ENCODE measurements at places on chromosomes 1 and 21.

DNA sequence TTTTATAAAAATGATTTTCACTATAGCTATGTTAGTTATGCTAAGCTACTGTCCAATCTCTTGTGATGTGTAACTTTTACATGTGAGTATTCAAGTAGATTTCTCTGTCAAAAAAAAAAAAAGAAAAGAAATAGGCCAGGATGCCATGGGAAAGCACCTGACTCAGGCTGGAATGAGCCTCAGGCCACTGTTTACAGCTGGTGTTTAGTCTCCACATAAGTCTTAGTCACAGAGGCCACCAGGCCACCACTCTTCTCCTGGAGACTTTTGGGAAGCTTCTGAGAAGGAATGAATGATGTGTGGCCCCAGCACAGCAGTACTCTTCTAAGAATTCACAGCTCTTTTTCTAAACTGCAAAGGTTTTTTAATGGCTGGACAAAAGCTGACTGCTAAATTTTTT, 48.9 kb downstream of the CHML start:
- DNase-seq, result no peak

DNA sequence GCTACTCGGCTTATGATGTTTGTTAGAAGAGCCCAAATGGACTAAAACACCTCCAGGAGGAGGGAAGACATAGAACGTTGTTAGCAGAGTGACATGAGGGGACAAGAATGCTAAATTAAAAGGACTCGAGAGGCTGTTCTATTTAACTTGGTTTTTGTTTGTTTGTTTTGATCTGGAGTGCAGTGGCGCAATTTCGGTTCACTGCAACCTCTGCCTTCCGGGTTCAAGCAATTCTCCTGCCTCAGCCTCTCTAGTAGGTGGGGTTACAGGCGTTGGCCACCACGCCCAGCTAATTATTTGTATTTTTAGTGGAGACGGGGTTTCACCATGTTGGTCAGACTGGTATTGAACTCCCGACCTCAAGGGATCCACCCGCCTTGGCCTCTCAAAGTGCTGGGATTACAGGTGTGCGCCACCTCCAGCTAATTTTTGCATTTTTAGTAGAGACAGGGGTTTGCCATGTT, 5.1 kb upstream of the HNRNPU start:
- DNase-seq, result no peak

- DNase-seq, result no peak
Observed at GRCh38 chr21:44029460-44030087, 17.5 kb downstream of the TRAPPC10 start.

DNA sequence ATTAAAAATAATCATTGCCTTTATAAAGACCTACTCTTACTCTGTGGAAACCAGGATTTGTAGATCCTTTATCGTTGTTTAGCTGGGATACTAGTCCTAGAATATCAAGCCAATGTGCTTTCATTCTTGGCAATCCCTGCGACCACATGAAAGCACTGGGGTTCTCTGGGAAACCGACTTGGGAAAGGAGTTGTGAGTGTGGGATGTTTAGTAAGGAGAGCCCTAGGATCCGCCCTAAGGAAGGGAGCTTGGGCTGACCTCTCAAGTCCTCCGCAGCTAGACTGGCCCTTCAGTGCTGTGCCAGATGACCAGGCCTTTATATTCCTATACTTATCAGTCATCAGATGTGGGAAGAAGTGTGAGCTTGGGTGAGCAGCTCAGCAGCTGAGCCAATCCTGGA, 5.2 kb upstream of the KRTAP19-8 start:
- DNase-seq, result no peak

GRCh38 chr21:41620982-41621381, 113.0 kb upstream of the TMPRSS2 start:
- no peak for DNase-seq

DNA sequence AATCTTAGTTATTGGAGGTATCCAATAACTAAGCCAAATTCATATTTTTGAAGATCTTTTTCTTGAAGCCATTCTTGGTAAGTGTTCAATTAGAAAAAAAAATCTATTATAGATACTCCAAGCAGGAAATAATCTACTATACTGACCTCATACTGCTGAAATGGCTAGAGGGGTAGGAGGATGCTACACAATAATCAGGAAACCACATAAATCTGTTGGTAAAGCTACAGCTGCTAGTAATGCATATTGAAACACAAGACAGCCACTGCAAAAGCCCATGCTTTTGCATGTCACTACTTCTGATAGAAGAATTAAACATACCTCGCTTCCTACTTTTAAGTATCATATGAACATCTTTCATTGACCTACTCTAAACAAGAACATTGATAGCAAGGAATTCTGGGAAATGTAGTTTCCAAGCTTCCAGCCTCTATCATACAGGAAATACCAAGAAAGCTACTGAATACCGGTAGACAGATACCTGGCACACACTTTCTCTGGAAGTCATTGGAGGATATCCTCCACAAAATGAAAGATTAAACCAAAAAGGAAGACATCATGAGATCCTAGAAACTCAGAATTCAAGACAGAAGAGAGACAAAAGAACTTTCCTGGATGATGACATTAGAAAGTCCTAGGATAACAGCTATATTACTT, 103.0 kb upstream of the VAV3 start:
- DNase-seq, result no peak

GRCh38 chr1:21651214-21652042, 17.7 kb downstream of the RAP1GAP start:
- no peak for DNase-seq

DNA sequence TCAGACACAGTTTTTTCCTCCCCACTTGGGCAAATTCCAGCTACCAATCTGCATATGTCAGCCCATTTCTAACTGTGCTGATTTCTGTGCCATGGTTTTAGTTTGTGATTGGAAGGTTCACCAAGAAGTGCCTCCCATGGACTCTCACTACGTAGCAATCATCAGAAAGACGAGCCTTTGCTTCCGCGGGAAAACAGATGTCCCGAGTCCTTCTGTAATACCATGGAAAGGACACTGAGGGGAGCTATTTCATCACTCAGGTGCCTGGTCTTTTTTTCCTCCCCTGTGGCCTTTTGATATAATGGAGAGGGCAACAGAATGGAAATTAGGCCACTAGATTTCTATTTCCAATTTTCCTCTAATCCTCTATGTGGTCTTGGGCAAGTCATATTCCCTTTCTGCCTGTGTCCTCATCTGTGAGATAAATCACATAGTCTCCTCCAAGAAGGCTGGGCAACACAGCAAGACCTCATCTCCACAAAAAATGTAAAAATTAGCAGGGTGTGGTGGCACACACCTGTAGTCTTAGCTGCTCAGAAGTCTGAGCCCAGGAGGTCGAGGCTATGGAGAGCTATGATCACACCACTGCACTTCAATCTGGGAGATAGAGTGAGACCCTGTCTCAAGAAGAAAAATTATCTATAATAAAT, 24.8 kb downstream of the LEMD1 start:
- no peak for DNase-seq

- DNase-seq, result no peak
Observed at GRCh38 chr1:47021070-47021469, 2.4 kb upstream of the CYP4X1 start.

- no peak for DNase-seq
Observed at GRCh38 chr1:64235181-64235580, 31.8 kb downstream of the UBE2U start.

DNA sequence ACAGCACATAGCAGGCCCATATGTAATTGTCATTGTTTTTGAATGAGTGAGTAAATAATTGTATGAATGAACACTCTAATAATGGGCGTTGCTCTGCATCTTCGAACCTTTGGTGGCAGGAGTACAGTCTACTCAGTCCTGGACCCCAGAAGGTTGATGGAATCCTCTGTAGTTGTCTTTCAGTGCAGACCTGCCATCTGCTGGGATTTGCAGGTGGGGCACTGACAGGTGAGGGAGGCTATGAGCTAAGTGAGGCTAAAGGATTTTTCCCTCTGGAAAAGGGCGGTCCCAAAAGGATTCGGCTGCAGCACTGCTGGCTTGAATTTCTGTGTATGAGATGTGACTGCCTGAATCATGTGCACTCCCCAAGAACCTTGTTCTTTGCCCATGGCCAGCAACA, 53.4 kb downstream of the PLXNA2 start:
- DNase-seq, result no peak

DNA sequence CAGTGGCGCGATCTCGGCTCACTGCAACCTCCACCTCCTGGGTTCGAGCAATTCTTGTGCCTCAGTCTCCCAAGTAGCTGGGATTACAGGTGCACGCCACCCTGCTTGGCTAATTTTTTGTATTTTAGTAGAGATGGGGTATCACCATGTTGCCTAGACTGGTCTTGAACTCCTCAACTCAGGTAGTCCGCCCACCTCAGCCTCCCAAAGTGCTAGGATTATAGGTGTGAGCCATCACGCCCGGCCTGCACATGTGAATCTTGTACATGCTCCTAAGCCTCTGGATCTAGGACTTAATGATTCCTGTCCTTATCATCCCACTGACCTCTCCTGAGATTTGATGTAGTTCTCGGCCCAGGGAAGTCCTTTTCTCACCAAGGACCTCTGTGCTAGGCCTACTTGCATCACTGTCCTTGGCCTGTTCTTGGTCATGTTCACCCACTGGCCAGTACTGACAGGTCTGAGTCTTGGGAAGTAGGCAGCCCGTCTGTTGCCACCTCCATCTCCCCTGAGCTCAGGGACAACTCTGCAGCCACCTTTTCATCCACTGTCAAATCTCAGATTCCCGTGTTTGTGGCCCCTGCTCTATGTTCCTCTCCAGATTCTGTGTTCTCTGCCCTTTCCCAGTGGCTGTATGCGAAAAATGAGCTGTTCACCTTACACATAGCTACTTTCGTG, 9.4 kb downstream of the HYI start:
- DNase-seq, result peak; percentile 31

DNA sequence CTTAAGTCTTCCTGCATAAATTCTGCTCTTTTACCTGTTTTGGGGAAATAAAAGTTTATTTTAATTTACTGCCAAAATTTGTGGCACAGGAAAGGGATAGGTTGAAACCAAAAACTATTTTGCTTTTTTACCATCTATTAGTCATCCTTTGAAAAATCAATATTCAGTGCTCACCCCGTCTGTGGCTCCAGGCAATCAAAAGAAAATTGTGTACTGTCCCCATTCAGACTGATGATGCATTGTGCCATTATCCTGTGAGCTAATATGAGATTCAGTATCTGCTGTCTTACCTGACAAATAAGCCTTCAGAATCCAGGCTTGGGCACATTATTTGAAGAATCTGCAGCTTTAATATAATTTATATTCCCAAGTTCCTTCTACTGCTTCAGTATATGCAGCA, 650.7 kb downstream of the KIF26B start:
- no peak for DNase-seq

GRCh38 chr1:10788592-10789006, 7.8 kb downstream of the CASZ1 start:
- DNase-seq, result no peak

GRCh38 chr1:64839261-64839660, 94.4 kb downstream of the RAVER2 start:
- DNase-seq, result no peak

- no peak for DNase-seq
Observed at GRCh38 chr1:109061183-109061582, 14.6 kb downstream of the TAF13 start.

DNA sequence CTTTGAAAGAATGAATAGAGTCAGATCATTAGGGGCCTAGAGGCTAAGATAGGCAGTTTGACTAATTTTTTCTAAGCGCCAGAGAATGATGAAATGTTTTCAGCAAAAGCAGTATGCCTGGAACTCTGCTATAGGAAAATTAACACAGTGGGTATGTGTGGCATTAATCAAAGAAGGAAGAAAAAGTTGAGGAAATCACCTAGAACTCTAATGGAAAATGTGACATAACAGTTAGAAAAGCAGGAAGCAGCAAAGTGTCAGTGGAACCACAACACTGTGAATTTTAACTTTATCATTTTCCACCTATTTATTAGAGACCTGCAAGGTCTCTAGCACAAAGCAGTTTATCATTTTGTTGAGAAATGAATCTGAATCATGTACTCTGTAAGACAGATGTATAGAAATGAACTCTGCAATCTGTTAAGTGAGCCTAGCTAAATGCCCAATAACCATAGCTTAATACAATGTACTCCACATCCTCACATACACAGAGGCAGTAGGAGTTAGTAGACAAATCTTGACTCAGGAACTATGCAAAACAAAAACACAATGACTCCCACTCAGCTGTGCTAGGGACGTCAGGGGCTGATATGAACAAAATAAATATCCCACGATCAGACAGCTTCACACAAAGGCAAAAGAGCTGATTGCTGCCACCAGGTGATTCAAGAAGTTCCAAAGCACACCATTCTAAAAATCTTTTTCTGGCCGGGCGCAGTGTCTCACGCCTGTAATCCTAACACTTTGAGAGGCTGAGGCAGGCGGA, 500.7 kb upstream of the NFIA start:
- DNase-seq, result no peak

- DNase-seq, result no peak
Observed at GRCh38 chr21:41326414-41327080, 9.9 kb downstream of the FAM3B start.

GRCh38 chr1:19450811-19451515, 34.4 kb downstream of the CAPZB start:
- DNase-seq, result no peak

GRCh38 chr21:34266351-34266750, 97.5 kb upstream of the KCNE2 start:
- DNase-seq, result no peak

GRCh38 chr1:148158341-148159003, 6.4 kb upstream of the NBPF11 start:
- peak; percentile 47 for DNase-seq

DNA sequence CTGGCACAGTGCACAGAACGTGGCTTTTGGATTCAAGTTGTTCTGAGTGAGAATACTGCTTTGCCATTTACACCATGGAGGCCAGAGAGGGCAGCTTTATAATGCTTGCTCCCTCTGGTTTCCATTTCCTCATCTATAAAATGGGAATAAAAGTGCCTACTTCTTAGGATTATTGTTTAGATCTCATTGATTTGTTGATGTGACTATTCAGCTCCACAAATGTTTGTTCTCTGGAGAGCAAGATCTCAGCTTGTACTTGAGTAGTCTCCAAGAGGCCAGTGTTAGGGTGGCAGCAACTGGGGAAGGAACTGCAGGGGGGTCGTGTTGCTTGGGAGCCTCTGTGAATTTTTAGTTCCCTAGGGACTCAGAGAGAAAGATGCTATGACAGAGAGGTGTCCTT, 55.2 kb downstream of the YARS1 start:
- DNase-seq, result no peak

- no peak for DNase-seq
Observed at GRCh38 chr1:160830321-160831153, 32.1 kb downstream of the CD244 start.

GRCh38 chr21:17925899-17926298, 106.7 kb upstream of the C21orf91 start:
- no peak for DNase-seq

DNA sequence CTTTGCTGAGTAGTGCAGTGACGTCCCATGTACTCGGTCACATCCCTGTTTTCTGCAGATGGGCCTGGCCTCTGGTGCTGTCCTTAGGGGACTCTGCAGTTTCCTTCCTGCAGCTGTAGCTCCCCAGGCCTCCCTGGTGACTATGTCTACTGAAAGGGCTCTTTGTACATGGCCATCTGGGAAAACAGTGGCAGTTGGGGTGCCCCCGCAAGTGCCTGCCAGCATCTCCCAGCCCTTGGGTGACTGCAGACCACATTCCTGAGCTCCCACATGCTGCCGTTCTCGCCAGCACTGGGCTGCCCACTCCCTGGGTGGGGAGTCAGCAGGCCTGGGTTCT, 37.5 kb upstream of the KCNA10 start:
- no peak for DNase-seq

- DNase-seq, result no peak
Observed at GRCh38 chr1:34929497-34929852, at the start of gene DLGAP3. TSS of gene DLGAP3 (minus strand) at chr1:34929650. CDS start at chr1:34905383, 24,267 bp downstream.

GRCh38 chr1:190084552-190084951, 393.1 kb downstream of the BRINP3 start:
- no peak for DNase-seq
